ENCODE measurements at places on chromosomes 6 and 20.

DNA sequence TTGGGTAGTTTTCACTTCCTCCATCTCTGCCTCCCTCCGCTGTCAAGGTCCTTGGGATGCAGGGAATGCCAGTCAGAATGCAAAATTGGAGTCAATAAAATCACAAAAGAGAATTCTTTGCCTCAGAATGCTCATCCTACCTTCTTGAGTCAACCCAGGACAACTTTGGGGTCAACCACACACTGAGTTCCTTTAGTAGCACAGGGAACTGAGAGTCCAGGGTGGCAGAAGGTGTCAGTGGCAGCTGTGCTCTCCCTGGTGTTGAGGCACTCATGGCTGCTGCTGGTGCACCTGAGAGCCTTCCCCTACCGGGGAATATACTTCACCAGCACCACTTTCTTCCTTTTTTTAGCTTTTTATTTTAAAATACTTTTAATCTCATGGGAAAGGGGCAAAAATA, 829 bp upstream of the NOTCH4 start:
- DNase-seq = no peak

GRCh38 chr6:163183806-163184205, 230.7 kb upstream of the QKI start:
- no peak for DNase-seq

DNA sequence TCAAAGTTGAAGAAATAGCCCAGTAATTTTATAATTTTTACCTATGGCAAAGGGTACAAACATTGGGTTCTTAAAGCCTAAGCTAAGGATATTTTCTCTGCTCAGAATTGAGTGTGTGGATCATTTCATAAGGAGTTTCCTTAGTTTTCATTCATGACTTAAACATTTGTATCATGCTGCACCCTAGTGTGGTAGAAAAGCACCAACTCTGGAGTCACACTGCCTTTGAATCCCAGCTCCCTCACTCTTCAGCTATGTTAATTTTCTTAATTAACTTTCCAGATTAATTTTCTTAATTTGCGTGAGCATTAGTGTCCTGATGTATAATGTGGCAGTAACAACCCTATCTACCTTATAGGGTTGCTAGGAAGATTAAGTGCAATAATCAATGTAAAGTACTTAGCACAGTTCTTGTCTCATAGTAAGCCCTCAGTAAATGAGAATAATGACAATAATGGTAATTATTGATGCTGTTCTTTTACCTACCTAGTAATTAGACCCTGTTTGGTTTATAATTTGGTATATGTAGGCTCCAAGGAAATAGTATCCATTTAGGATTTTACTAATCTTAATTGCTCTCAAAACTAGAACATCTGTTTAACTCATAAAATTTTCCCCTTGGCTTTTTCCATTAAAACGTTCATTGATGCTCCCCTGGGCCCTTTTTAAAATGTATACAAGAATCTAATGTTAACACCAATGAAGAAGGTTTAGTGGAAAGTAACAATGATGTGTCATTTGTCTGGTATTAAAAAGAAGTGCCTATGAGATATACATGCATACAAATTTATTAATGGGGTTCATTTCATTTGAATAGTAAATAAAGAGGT, 31.6 kb downstream of the DSE start:
- no peak for DNase-seq

DNA sequence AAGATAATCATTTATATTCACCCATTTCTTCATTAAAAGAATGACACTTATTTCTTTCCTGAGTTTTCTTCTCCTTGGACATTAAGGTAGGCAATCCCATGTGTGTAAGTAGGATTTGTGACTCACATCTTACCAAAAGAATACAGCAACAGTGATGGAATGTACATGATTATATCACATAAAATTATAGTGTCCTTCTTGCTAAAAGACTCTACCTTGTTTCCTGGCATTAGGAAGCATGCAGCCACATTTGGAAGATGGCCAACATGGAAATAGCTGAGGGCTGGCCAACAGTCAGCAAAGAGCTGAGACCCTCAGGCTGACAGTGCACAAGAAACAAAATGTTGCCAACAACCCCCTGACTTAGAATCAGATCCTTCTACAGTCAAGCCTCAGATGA, 327.9 kb upstream of the MARCKS start:
- DNase-seq = no peak

DNA sequence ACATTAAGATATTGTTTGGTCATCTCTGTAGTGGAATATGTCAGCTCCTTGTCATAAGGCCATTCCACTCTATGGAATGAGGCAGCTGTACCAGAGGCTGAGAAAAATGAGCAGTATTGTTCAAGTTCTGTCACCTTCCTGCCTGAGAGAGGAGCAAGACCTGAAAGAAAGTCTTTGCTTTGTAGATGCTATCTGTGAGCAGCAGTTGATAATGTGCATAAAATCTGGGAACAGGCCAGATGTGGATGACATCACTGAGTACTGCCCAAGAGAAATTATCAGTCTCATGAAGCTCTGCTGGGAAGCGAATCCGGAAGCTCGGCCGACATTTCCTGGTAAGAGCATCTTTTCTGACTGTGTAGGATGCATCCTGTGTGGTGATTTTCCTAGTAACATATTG, 16.8 kb downstream of the RIPK1 start:
- no peak for DNase-seq

DNA sequence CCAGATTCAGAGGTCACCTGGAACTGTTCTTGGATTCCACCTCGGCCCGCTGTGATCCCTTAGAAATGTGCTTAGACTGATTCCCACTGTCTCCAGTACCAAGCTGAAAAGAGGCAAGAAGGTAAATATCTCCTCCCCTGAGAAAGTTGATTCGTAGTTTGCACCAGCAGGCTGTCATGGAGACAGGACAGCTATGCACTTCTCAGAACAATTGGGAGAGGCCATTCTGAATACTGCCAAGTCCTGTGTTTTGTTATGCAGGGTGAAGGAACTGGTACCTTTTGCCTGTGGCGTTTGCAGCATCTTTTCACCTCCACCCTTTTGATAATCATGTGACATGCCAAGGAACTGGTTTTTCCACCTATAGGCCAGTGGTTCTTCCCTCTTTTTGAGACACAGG, 58.2 kb upstream of the RNGTT start:
- DNase-seq = no peak

GRCh38 chr20:10555865-10556308, 117.9 kb downstream of the JAG1 start:
- no peak for DNase-seq

Measured in D341Med (cell line).